Epithelial cell of prostate (primary cell): ENCODE measurements at places on chromosomes 16 and 17.

DNA sequence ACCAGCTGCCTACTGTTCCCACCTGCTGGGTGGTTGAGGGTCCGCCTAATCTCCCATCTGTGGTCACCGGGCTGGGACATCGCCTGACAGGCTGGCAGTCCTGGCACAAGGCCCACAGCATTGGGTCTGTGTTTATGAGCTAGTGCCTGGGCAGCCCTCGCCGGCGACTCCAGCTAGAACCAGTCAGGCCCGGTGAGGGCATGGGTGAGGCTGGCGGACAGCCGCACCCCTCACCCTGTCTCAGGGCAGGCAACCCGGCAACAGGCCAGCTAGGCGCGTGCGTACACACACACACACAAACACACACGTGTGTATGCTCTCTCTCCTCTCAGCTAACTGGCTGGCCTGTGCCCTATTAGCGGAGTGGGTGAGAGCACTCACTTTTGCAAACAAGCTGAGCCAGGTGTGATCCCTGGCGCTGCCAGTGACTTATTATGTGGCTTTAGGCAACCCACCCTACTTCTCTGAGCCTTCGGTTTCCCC lies 10.4 kb downstream of the HSD11B2 start:
- no peak for DNase-seq

DNA sequence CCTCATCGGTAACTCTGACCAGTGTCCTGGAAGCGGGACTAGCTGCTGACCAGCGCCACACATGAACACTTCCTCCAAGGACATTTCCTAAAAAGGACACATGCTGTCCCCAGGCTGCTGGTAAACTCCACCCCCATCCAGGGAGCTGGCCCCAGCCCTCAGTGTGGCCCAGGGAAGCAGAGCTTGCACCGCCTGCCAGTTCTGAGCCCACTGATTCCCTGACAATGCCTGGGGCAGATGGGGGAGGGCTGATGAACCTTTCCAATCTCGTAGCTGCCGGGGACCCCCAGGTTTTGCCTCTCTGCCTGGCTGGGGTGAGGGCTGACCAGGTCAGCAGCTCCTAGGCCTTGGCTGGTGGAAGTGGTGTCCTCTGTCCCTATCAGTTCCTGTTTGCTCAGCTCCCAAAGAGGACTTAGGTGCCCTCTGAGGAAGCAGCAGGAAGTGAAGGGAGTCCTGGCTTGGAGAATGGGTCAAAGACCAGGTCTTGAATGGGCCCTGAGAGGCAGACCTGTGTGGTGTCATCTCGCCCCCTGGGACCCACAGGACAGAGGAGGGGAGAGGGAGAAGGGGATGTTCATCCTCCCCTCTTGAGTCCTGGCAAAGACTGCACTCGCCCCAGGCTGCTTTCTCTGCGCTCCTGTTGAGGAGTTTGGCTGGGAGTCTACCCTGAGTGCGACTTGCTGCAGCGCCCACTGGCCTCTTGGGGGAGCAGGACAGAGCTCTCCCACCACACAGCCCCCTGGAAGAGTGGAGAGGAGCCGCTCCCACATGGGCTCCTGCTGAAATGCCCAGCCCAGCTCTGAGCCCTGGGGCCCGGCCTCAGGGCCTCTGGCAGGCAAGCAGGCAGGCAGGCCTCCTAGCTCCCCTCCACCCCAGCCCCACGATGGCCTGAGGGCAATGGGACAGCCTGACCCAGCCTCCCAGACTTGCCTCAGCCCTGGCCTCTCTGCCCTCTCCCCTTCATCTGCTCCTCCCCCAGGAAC lies 16.8 kb downstream of the PDK2 start:
- no peak for DNase-seq

- DNase-seq = peak; percentile 78
Observed at GRCh38 chr16:30417529-30418349, 10.3 kb downstream of the ZNF771 start.

- no peak for DNase-seq
Observed at GRCh38 chr17:77428749-77429368, 288.1 kb downstream of the SEC14L1 start.

GRCh38 chr17:48625495-48626244 lies 488 bp downstream of the HOXB9 start:
- DNase-seq = no peak

- no peak for DNase-seq
Observed at GRCh38 chr16:10688291-10688690, 6.4 kb downstream of the TEKT5 start.

- no peak for DNase-seq
Observed at GRCh38 chr16:58464047-58464915, 35.7 kb upstream of the NDRG4 start.

- no peak for DNase-seq
Observed at GRCh38 chr16:66365651-66366050, 840 bp upstream of the CDH5 start.

DNA sequence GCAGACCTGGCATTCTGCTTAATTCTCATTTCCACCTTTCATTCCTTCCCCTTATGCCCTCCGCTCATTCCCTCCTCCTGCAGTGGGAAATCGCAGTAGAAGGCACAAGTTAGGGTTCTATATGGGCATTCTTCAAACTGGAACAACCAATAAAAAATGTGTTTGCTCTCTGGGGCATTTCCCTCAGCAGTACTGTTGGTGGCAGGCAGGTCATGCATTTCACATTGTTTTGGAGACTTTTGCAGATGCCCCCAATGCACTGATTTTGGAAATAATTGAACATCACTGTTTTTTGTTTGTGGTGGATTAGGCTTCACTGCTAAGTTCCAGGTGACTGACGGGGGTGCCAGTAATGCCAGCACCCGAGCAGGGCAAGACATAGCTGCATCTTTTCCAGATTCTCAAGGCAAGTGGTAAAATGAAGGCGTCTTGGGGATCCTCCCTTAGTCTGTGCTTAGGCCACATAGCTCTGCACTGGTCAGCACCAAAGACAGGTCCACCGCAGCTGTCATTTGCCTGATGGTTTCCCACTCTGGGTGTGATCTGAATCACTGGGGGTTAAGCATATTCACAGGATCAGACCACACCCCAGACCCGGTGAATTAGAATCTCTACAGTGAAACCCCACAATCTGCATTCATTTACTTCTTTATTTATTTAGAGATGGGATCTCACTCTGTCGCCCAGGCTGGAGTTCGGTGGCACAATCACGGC lies 304.5 kb downstream of the CPPED1 start:
- no peak for DNase-seq

DNA sequence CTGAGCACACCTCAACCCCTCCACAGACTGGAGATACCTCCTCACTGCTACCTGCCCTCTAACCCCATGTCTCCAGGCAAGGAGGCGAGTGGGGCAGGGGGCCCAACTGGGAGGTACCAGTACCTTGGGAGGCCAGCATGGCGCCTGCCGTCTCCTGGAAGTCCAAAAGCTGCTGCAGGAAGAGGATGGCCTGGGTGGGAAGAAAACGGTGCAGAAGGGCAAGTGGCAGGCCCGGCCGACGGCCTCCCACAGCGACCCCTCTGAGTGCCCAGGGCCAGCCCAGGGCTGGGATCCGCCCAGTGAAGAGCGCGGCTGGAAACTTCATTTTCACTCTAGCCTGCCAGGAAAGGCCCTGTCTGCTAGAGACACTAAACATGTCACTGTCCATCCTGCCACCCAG lies 8.5 kb downstream of the ZACN start:
- no peak for DNase-seq

GRCh38 chr16:30473231-30474073 lies 910 bp downstream of the ITGAL start:
- DNase-seq = no peak

DNA sequence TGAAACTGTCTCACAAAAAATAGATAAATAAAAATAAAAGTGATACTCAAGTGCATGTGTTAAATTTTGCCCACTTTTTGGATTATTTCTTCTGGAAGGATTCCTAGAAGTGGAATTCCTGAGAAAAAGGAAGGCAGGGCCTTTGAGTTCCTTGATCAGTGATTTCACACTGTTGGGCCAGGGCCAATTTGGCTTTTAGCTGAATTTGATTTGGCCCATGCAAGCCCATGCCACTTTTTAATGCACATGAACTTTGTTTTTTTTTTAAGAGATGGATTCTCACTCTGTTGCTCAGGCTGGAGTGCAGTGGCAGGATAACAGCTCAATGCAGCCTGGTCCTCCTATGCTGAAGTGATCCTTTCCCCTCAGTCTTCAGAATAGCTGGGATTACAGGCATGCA lies 96.3 kb downstream of the TNFRSF13B start:
- no peak for DNase-seq

- no peak for DNase-seq
Observed at GRCh38 chr17:8192070-8192815, 2.3 kb upstream of the BORCS6 start.

DNA sequence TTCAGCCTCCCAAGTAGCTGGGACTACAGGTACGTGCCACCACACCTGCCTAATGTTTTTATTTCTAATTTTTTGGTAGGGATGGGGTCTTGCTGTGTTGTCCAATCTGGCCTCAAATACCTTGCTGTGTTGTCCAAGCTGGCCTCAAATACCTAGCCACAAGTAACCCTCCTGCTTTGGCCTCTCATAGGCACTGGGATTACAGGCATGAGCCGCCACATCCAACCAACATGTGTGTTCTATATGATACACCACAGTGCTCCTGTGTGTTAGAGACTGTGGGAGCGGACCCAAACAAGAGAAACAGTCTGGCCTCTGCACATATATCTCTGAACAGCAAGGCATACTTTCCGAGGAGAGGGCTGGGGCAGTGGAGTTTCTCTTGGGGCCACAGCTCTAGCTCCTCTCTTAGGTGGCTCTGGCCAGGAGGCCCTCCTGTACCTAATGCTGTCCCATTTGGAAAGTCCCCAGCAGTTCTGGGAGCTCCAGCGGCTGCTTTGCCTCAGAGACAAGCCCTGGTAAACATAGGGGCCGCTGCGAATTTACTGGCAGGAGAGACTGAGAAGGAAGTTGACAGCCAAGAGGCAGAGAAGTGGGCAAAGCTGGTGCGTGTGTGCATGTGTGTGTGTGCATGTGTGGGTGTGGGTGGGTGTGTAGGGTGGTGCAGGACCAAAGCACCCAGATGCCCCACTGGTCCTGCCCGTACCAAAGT lies 95.0 kb downstream of the RAB11FIP4 start:
- DNase-seq = no peak

DNA sequence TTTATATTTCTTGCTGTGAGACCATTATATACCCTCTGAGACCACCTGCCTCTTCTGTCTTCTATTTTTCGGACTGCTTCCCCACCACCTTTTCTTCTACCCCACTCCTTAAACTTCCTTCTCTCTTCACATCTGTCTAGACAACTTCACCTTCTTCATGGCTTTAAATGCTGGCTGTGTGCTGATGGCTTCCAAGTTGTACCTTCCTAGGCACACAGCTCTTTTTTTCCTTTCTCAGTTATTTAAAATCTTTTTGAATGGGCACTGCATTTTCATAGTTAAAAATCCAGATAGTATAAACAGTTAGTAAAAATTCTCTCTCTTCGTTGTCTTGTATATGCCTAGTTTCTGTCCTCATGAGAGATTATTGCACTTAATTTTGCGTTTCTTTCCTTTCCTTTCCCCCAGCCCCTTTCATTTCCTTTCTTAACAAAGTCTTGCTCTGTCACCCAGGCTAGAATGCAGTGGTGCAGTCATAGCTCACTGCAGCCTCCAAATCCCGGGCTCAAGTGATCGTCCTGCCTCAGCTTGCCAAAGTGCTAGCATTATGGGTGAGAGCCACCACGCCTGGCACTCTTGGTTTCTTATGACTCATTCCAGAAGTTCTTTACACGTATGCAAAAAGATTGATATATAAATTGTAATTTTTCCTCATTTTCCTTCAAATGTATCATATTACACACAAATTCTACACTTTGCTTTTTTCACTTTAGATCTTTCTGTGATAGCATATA lies 114.3 kb downstream of the NPIPB5 start:
- peak; percentile 73 for DNase-seq

- no peak for DNase-seq
Observed at GRCh38 chr16:80080287-80080851, 460.4 kb upstream of the DYNLRB2 start.

DNA sequence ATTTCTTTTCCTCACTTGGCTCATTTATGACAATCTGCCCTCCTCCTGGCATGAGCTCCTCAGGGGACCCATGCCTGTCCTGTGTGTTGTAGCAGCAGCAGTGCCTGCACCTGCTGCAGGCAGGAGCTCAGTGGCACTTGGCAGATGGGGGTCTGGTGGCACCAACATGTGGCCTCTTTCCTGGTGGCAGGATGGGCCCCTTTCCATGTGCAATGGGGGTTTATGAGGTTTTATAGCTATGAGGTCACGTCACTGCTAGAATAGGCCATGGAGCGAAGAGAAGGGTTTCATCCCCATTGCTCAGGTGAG lies 7.0 kb downstream of the ADCY7 start:
- no peak for DNase-seq

DNA sequence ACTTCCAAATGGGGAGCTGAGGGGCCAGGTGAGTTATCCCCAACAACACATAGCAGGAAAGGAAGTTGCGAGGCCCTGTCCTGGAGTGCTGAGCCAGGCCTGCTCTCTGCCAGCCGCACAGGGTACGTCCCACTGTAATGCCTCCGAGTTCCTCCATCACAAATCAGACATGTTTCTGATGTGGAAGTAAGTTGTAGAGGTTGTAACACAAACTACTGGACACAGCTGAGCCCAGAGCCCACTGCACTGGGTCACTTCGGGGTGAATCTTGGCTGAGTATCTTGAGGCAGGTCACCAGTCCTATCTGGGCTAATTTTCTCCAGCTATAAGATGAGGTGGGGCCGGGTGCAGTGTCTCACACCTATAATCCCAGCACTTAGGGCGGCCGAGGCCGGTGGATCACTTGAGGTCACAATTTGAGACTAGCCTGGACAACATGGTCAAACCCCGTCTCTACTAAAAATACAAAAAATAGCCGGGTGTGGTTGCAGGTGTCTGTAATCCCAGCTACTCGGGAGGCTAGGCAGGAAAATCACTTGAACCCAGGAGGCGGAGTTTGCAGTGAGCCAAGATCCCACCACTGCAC lies 100.8 kb upstream of the CDH5 start:
- DNase-seq = no peak

GRCh38 chr17:82449131-82449882 lies 1.2 kb downstream of the CYBC1 start:
- no peak for DNase-seq
